ENCODE measurements at places on chromosomes 2 and 18.

GRCh38 chr2:10759151-10759714, 37.8 kb downstream of the ATP6V1C2 start:
- no peak for DNase-seq

DNA sequence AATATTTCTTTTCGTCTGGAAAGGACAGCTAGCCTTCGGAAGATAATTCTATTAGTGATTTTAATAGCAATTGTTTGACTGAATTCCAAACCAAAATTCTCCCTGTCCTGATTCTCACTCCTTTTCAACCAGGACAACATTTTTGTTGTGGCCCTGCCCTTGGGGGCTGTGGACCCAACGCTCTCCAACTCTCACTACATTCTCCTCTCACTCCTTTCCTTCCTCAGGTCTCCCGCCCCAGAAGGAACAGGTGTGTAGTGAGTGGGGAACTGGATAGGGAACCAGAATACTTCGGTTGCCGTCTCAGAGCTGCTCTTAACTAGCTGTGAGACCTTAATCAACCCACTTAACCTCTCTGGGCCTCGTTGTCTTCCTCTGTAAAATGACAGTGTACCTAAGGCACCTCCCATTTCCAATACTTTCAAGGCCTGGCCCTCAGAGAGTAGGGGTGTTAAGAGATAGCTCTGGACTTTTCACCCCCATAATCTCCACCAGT, 638 bp upstream of the ADD2 start:
- DNase-seq = no peak

DNA sequence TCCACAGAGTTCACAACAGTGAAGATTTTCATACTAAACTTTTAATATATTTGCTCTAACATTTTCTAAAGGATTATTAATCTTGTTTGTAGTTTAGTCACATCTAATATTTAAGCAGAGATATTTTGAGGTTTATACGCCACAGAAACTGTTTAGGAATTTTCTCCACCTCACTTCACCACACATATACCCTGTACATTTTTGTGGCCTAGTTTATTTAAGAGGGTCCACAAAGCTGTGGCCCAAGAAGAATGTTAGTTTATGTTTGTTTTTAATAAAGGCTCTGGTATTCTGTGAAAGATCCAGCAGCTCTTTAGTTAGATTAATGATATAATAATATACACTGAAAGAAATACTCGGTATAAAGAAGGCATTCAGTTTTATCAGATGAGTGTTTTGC, 132.7 kb upstream of the TTC27 start:
- DNase-seq = no peak

GRCh38 chr2:128304715-128305554, 13.7 kb downstream of the HS6ST1 start:
- no peak for DNase-seq

GRCh38 chr2:180849851-180850250, 130.6 kb upstream of the UBE2E3 start:
- no peak for DNase-seq

- DNase-seq = no peak
These were observed 264.0 kb upstream of the SESTD1 start for GRCh38 chr2:179528576-179529069.

DNA sequence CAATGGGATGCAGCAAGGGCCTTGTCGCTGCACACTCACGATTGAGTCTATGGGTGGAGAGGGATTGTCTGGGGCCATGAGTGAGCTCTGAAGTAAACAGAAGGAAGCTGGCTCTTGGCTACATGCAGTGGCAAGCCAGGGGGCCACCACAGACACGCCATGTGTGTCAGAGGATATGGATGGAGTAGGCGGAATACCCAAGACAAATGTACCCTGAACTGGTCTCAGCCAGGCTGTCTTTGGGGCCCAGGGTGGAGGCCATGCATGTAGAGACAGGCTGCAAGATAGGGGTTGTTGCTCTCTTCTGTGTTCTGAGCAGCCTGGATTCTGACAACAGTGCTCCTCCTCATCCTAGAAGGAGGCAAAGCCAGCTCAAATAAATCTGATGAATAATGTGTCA, 24.0 kb upstream of the ITGA6 start:
- no peak for DNase-seq

- no peak for DNase-seq
These were observed 3.6 kb upstream of the TSPYL6 start for GRCh38 chr2:54259413-54260240.

DNA sequence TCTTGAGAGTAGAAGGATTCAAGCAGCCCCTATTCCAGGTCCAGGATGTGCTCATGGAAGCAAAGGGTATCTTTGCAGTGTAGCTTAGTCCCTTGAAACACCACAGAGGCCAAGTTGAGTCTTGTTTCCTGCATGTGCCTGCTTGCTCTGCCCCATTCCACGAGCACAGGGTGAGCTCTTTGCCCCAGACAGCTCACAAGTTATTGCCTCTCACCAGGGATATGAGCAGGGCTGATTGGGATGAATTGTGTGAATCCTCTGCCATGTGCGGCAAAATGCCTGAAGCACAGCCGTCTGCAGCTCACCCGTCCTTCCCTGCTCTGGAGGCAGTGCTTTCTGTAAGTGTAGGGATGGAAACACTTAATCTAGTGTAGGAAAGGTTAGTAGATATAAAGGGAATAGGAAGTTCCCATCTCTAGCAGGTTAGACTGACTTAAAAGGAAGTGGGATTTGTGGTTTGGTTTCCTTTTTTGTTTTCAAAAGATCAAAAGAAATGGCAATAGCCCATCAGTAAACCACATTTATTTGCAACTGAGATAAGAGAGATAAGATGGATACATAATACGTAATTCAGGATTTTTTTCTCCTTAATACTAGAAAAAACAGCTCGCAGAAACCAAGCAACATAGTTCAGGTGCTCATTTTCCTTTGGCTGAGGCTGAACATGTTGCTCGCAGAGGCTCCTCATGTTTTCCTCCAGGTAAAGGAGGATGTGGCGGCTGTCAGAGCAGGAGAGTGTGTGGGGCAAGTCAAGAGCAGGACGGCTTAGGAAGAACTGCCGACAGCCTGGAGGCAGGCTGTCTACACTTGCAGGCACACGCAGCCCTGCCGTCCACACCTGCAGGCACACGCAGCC, 41.4 kb downstream of the TMEM182 start:
- no peak for DNase-seq

DNA sequence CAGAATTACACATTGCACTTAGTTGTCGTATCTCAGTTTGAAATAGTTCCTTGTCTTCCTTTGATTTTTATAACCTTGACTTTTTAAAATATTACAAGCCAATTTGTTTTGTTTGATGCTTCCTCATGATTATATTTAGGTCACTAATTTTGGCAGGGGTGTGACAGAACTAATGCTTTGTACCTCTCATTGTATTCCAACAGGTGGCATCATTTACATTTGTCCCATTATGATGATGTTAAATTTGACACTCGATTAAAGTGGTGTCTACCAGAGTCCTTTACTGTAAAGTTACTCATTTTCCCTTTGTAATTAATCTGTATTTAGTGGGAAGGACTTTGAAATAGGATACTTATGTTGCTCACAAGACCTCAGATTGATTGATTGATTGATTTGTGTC, 21.5 kb upstream of the MFSD2B start:
- DNase-seq = no peak

DNA sequence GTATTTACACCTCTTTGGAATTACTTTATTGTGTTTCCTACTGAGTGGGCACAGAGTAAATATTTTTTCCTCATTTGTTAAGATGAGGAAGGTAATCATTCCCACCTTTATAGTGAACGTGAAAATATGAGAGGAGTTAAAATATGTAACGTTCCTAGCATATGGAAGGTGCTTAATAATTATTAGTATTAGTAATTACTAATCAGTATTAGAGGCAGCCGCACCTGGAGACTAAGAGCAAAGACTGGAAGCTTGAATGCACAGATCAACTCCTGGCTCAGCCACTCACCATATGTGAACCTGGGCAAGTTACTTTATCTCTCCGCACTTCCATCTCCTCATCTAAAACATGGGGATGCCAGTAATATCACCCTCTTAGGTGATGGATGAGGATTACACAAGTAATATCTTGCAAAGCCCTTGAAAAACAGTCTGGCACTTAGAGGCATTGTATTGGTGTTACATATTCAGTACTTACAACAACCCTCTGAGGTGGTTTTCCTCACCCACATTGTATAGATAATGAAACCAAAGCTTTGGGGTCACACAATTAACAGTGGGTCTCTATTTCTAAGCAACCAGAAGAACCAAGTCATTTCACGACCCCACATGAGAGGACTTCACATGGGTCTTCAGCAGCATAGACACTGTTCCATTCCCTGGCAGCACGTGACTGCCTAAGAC, 100.3 kb upstream of the KCTD1 start:
- DNase-seq = no peak

- DNase-seq = no peak
These were observed 122.5 kb upstream of the RND3 start for GRCh38 chr2:150609831-150610582.

DNA sequence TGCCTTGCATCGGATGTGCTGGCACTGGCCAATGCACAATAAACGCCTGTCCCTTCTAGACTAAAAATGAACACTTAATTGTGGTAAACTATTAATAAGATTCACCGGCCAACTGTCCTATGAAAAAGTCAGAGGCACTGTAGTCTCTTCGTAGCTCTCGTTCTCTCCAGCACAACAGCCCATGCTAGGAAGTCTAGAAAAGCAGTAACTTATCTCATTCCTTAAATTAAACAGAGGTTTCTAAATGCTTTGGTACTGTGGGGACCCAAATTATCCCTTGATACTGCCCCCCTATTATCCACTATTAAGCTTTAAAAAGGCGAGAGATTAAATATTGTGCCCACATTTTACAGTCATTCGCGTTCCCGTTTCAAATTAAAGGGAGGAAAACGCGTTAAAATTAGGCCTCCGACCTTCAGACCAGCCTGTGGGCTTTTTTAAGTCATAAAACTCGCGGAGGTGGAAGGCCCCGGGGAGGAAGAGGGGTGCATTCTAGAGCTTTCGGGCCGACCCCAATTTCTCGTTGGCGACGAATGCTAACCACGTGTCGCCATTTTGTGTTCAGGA, 1.5 kb upstream of the PCBP1 start:
- DNase-seq = no peak

DNA sequence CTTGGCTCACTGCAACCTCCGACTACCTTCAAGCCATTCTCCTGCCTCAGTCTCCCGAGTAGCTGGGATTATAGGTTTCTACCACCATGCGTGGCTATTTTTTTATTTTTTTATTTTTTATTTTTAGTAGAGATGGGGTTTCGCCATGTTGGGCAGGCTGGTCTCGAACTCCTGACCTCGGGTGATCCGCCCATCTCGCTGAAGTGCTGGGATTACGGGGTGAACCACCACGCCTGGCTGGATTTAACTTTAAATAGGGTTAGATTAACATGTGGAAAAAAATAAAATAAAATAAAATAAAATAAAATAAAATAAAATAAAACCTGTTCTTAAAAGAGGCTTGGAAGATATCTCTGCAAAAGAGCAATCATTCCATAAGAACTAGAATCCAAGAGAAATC, 170.9 kb downstream of the XIRP2 start:
- no peak for DNase-seq

GRCh38 chr2:50720697-50721315, 311.1 kb downstream of the NRXN1 start:
- no peak for DNase-seq

GRCh38 chr2:232476791-232477190, 10.8 kb downstream of the ECEL1 start:
- DNase-seq = no peak

DNA sequence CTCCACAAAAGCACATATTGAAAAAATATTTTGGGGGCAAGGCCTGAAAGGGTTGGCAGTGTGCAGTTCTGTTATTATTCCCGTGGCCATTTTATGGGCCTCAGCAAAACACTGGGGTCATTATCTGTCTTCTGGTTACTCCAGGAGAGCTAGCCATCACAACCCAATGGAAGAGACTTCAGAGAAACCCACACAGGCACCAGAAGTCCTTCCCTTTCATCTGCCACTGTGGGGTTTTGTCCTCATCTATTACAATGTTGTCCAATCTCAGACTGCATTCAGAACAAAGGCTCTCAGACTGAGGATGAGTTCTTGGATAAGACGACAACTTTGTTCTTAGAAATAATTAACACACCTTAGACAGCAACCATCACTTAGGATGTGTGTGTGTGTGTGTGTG, 98.4 kb downstream of the PIEZO2 start:
- DNase-seq = no peak

DNA sequence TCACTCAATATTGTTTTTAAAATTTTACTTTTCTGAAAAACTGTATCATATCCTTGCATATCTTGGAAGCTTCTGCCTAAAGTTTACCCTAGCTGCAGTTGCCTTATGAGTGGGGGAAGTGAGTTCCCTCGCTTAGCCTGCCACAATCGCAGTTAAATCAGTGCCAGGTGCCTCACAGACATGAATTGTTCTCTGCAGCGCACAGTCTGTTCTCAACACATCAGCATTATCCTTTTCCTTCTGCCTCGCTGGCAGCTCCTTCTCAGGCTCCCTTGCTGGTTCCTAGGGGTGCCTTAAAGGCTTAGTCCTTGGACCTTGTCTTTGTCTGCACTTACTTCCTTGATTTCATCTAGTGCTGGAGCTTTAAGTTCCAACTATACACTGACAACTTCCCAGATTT, 132.8 kb downstream of the TTC27 start:
- DNase-seq = no peak

- no peak for DNase-seq
These were observed 3.4 kb downstream of the PXDN start for GRCh38 chr2:1740716-1741589.

GRCh38 chr2:83196225-83196624, 1262.9 kb downstream of the SUCLG1 start:
- DNase-seq = no peak

- DNase-seq = no peak
These were observed 85.9 kb upstream of the FOXI3 start for GRCh38 chr2:88538362-88538917.

DNA sequence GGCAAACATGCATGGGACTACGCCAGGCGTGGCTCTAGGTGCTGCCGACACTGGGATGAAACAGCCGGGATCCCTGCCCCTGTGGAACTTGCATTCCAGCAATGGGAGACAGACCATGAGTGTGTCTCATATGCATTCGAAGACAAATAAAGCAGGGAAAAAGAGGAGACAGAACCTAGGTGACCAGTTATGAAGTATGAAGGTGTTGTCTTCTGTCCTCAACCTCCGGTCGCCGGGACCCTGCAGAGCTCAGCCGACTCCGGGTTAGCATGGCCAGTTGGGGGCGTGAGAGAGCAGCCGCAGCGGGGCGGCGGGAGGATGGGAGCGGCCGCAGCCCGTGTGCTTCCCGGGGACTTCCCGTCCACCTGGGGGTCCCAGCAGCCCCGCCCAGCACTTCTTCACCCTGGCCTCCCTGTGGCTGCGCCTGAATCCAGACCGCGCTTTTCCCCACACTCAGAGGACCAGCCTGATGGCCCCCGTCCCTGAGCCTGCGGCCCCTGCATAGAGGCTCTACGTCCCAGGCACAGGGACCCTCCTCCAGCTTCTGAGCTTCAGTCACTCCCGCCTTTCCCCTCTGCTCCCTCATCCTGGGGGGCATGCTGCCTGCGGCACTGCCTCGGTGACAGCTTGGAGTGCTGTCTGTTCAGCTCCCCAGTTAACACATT, 11.4 kb downstream of the ID2 start:
- DNase-seq = no peak

- DNase-seq = no peak
These were observed 3.1 kb downstream of the MRPL35 start for GRCh38 chr2:86202336-86202692.

Measured in CD8-positive, alpha-beta T cell (primary cell).